ENCODE measurements at places on chromosomes 7 and 10.
A peak's percentile ranks its signal among the peaks of the same experiment; 100 is the strongest.

- DNase-seq = no peak
These were observed 39.0 kb upstream of the SLC16A12 start for GRCh38 chr10:89574368-89574767.

DNA sequence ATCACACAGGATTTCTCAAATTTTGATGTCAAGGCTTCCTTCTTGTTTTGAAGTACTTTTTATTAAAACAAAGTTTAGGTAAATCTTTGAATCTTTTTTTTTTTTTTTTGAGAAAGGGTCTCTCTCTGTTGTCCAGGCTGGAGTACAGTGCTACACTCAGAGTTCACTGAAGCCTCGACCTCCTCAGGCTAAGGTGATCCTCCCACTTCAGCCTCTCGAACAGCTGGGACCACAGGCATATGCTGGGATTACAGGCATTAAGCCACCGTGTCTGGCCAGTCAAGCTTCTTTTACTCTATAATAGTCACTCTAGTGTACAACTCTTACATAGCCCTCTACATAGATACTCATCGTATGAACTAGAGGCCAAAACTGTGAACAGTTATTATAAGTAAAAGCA, 3.4 kb downstream of the RUFY2 start:
- no peak for DNase-seq

- no peak for DNase-seq
These were observed 160.0 kb downstream of the UBE2H start for GRCh38 chr7:129792721-129793120.

- DNase-seq = no peak
These were observed 675 bp downstream of the ABRAXAS2 start for GRCh38 chr10:124802313-124802675.

GRCh38 chr10:132452216-132452650, 55.2 kb downstream of the PWWP2B start:
- DNase-seq = peak; percentile 53

DNA sequence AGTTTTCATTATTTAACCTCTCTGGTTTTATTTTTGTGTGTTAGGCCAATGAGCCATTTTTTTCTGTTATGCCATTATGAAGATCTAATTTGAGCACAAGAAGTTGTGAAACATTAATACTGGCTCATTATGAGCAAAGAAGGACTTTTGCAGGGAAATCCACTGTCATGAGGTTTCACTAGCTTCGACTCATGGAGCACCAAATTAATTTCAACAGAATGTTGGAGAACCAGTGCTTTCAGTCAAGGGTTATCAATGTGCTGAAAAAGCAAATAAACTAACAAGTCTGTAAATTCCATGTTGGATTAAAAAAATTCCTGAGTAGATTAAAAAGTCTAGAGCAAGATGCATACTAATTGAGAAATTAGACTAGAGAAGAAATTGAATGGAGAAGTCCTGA, 594.2 kb upstream of the FZD8 start:
- no peak for DNase-seq

GRCh38 chr7:90320801-90321494, at the start of gene FAM237B:
Gene FAM237B, minus strand, starts transcription at chr7:90321304. Its CDS starts 1,556 bp downstream, at chr7:90319748.
- no peak for DNase-seq

DNA sequence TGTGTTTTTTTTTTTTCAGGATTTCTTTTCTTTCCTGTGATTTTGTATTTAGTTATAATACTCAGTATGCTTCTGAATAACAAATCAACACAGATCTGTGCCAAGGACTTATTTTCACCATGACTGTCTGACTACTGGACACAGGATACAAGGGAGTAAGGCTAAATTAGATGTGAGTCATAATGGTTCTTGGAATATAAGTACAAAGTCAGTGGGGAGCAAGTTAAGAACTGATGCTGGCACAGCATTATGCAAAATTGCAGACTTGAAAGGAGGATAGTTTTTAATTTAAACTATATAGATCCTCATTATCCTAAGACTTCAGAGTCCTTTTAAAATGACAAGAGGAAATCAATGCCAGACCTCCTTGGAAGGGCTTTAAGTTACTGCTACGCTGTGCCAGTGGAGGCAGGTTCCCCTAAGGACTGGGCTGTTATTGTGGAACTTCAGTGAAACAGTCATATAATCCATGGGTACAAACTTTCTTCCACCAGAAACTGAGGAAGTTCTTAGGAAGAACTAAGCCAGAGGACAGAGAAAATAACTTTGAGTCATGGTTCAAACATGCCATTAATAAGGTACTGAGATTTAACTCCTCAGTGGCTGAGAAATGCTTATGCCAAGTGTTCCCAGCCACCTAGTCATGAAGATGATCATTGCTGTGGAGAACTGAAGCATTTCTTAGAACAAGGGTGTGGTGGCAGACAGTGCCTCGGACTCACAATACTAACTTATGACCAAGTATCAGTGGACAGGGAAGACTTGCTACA, 531.2 kb downstream of the HTR7 start:
- DNase-seq = no peak

DNA sequence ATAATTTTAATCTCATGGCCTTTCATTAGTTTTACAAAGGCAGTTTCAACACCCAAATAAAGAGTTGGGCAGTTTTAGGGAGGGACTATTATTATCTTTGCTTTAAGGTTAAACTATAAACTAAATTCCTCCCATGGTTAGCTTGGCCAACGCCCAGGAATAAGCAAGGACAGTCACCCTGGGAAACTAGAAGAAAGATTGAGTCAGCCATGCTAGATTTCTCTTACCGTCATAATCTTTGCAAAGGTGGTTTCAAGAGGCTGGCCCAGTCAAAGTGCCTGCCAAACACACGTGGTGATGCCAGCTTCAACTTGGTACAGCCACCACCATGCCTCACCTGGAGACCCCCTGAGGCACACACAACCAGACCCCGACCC, 317.4 kb upstream of the SP8 start:
- DNase-seq = no peak
